ENCODE measurements at places on chromosomes 4 and X. TPM values are rescaled to one million over a fixed set of nuclear protein-coding genes. Genes with fewer than 3 reads are reported as not detected.

UGT2B7 gene
- not detected for total RNA-seq

DNA sequence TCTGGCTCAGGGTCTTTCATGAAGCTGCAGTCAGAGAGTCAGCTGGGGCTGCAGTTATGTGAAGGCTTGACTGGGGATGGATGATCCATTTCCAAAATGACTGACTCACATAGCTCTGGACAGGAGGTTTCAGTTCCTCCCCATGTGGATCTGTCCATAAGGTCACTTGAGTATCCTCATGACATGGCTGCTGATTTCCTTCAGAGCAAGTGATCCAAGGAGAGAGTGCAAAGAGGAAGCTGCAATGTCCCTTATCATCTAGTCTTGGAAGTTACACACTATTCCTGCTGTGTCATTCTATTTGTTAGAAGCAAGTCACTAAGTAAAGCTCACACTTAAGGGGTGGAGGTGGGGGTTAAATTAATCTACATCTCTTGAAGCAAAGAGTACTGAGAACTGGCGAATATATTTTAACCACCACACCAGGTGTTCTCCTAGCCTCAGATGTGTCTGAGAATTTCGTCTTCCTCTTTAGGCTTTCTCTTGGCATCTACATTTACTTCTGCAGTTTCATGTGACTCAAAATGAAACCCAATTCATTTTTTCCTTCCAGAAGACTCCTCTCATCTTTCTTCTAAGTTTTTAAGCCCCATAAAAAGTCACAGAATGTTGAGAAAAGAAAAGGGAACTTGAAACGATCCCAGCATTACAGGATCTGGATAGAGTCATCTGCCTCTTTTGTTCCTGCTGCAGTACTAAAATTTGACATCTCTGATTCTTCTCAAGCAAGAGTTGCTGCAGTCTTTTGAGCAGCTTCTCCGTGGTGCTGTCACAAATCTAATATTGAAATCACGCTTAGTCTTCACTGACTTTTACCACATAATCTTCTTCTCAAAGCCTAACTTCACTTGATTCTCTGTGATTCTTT, 3.8 kb upstream of the GRPR start:
- no peak overlapping the region for H3K4me3 ChIP-seq
- H3K27me3 ChIP-seq = no peaks in the 10 kb centered on the region
- no peaks in the 10 kb centered on the region for H3K4me1 ChIP-seq
- DNase-seq = no peak
- no peaks in the 10 kb centered on the region for H3K36me3 ChIP-seq

DNA sequence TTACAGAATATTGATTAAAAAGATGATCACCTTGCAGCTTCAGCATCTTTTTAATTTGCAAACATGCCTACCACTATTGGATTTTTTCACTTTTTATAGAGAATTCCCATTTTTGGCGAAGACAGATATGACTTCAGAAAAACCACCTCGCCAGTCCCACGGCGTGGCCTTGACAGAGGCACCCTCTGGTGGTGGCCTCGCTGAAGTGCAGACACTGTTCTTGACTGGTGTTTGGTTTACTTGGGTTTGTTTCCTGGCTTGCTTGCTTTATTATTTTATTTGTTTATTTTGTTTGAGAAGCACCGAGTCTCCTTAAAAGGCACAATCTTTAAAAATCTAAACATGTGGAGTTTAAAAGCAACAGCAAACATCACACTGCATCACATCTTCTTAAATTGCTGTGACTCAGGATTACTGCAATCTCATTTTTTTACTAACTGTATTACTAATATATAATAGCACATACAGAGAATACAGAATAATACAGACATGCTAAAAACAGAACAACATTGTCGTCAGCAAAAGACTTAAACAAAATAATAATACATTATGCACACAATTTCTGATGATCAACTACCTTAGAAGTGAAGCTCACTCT, 13.1 kb upstream of the AMTN start:
- no peaks in the 10 kb centered on the region for H3K36me3 ChIP-seq
- DNase-seq = peak; percentile 22
- H3K4me3 ChIP-seq = no peak overlapping the region
- no peak overlapping the region for H3K27ac ChIP-seq
- no peaks in the 10 kb centered on the region for H3K4me1 ChIP-seq

GRCh38 chr4:140659943-140660700, 91.4 kb upstream of the UCP1 start:
- H3K4me1 ChIP-seq = no peaks in the 10 kb centered on the region
- H3K27me3 ChIP-seq = no peaks in the 10 kb centered on the region
- H3K27ac ChIP-seq = no peak overlapping the region
- DNase-seq = no peak

- no peaks in the 10 kb centered on the region for H3K27me3 ChIP-seq
- H3K4me1 ChIP-seq = no peaks in the 10 kb centered on the region
- H3K4me3 ChIP-seq = no peak overlapping the region
- no peak overlapping the region for H3K27ac ChIP-seq
- no peak for DNase-seq
- H3K36me3 ChIP-seq = no peaks in the 10 kb centered on the region
These were observed 1408.0 kb downstream of the RAPGEF2 start for GRCh38 chr4:160510928-160511327.

DNA sequence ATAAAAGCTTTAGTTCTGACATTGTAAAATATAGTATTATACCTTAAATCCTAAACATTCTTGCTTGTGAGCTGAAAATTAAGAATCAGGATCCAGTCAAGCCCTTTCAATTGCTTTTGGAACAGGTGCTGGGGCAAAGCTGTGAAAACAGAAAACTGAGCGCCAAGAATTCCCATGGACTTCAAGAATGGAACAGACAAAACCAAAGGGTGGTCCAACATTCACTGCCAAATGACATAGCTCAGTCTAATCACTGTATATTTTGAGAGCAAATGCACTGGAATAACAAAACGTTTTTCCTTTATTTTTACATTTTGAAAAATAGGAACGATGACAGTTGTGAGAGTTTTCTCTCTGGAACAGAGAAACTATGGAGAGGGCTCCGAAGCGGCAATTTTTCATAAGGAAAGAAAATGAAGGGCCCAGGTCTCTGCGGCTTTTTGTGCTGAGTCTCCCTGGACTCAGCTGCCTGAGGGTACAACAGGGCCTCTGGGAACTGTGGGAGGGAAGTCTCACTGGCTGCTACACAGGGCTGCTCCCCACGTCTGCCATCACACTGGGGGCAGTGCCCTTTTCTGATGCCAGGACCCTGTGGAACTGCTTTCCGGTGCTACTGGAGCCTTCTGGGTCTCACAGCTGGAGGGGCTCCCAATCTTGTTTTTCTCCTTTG, 56.0 kb upstream of the BMPR1B start:
- H3K36me3 ChIP-seq = no peaks in the 10 kb centered on the region
- H3K27me3 ChIP-seq = no peaks in the 10 kb centered on the region
- H3K4me1 ChIP-seq = no peaks in the 10 kb centered on the region
- DNase-seq = no peak

DNA sequence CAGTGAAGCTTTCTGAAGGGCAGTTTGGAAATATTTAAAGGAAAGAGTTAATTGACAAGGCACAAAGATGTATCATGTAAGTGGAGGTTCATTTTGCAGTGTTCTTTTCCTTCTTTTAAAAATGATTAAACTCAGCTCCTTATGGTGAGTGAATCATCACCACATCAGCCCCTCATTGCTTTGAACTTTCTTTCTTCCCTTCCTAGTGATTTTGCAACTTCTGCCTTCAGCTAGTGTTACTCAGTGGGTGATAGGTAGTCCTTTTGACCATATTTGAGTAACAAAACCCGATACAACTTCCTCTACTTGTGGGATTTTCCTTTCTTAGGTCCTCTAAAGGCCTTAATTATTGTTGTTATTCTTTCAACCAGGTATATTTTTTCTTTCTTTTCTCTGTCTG, 8.2 kb downstream of the ZCCHC4 start:
- H3K4me3 ChIP-seq = no peak overlapping the region
- no peak overlapping the region for H3K27ac ChIP-seq
- peaks cover 17% of the 10 kb centered on the region for H3K36me3 ChIP-seq
- H3K27me3 ChIP-seq = no peaks in the 10 kb centered on the region
- no peaks in the 10 kb centered on the region for H3K4me1 ChIP-seq

DNA sequence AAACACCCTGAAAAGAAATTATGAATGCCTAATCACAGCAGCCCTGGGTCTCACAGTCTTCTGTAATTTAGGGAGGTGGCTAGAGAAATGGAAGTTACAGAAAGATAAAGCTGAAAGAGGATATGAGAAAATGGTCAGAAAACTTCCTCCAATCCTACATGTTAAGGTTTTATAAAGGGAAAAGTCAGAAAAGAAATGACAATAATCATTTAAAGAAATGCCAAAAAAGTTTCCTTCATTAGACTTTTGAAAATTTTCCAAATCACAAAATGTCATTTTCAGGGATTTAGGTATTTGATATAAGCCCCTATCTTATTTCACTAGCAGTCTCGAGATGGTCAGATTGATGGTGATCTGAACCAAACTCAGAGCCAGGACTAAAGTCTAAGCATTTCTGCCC, 276.2 kb downstream of the CHIC1 start:
- H3K36me3 ChIP-seq = no peaks in the 10 kb centered on the region
- H3K4me3 ChIP-seq = no peak overlapping the region
- no peak for DNase-seq

- no peaks in the 10 kb centered on the region for H3K27me3 ChIP-seq
- no peak overlapping the region for H3K27ac ChIP-seq
- H3K4me1 ChIP-seq = no peaks in the 10 kb centered on the region
- H3K4me3 ChIP-seq = no peak overlapping the region
These were observed 21.2 kb upstream of the VCX2 start for GRCh38 chrX:8192276-8192675.

DNA sequence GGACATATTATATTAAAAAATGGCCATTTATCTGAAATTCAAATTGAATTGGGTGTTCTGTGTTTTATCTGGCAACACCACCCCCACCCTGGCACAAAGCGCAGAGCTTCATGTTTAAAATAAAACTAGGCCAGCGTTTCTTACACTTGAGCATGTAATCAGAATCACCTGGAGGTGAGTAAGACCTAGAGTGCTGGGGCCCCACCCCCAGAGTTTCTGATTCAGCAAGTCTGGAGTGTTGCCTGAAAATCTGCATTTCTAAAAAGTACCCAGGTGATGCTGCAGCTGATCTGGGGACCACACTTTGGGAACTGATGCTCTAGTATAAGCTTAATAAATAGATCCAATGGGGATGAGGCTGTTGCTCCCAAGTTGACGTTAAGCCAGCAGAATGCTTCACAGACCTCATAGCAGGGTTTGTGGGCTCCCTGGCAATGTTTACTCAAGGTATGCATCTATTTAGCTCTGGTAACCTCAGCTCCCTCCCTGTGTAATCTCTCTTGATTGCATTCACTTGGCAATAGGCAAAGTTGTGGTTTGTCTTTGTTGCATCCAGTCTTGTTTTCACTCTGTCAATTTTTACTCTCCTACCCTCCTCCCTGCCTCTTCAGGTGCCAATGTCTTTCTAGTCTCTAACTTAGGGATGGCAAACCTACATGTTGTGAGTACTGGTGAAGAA, 99.8 kb upstream of the TEX13D start:
- H3K4me3 ChIP-seq = no peak overlapping the region
- peaks cover 8% of the 10 kb centered on the region for H3K4me1 ChIP-seq
- no peak for DNase-seq
- H3K27ac ChIP-seq = no peak overlapping the region
- no peaks in the 10 kb centered on the region for H3K36me3 ChIP-seq
- no peaks in the 10 kb centered on the region for H3K27me3 ChIP-seq

- no peak overlapping the region for H3K27ac ChIP-seq
- no peaks in the 10 kb centered on the region for H3K36me3 ChIP-seq
- peaks cover 14% of the 10 kb centered on the region for H3K4me1 ChIP-seq
- no peak for DNase-seq
- H3K27me3 ChIP-seq = no peaks in the 10 kb centered on the region
These were observed 23.9 kb downstream of the MANBA start for GRCh38 chr4:102736636-102737549.

GRCh38 chr4:95059663-95060062, 301.9 kb downstream of the BMPR1B start:
- no peaks in the 10 kb centered on the region for H3K36me3 ChIP-seq
- no peaks in the 10 kb centered on the region for H3K27me3 ChIP-seq
- H3K4me3 ChIP-seq = no peak overlapping the region

- DNase-seq = no peak
- no peaks in the 10 kb centered on the region for H3K27me3 ChIP-seq
- no peaks in the 10 kb centered on the region for H3K4me1 ChIP-seq
- H3K36me3 ChIP-seq = no peaks in the 10 kb centered on the region
- no peak overlapping the region for H3K27ac ChIP-seq
- no peak overlapping the region for H3K4me3 ChIP-seq
These were observed 38.3 kb upstream of the LGI2 start for GRCh38 chr4:25069014-25069413.

DNA sequence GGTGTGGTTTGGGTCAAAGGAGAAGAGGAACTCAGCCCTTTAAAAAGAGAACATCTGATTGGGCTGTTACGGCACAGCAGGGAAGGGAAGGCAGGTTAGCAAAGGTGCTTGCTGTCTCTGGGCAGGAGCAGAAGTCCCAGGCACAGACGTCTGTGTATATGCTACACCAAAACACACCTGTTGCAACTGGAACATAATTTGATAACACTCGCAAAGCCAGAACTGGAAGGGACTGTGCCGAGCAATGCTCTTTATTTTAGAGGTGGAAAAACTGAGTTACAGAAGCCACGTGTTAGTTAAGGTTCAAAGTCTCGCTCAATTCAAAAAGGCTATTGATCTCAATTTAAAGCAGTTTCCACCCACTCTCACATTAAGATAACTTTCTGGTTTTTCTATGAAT, 2.2 kb upstream of the FAM114A1 start:
- no peak overlapping the region for H3K4me3 ChIP-seq
- DNase-seq = no peak
- no peak overlapping the region for H3K27ac ChIP-seq
- peaks cover 6% of the 10 kb centered on the region for H3K4me1 ChIP-seq
- no peaks in the 10 kb centered on the region for H3K27me3 ChIP-seq

GRCh38 chrX:133045986-133046385, 50.9 kb downstream of the USP26 start:
- DNase-seq = no peak
- H3K4me1 ChIP-seq = no peaks in the 10 kb centered on the region
- no peaks in the 10 kb centered on the region for H3K27me3 ChIP-seq

GRCh38 chr4:16739997-16740624, 158.3 kb downstream of the LDB2 start:
- no peaks in the 10 kb centered on the region for H3K36me3 ChIP-seq
- H3K4me1 ChIP-seq = no peaks in the 10 kb centered on the region
- no peak for DNase-seq
- no peaks in the 10 kb centered on the region for H3K27me3 ChIP-seq
